ENCODE measurements at places on chromosomes 2 and 18.

GRCh38 chr2:151978709-151979108, 120.1 kb downstream of the CACNB4 start:
- no peak for DNase-seq

DNA sequence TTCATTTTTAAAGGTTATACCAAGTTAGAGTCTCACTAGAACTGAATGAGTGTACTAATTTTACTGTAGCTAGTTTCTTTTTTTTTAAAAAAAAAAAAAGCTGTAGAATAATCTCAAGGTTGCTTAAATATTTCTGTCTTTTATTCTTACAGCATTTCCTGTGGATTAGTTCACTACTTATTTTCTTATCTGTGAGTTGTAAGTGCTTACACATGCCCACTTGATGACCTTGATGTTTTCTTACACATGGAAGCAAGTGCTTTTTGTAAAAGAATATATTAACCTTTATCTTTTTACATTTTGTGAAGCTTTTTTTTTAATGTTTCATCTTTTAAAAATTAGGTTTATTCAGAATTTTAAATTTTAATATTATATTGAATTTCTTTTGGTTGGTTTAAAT, 57.8 kb downstream of the MSH2 start:
- DNase-seq: no peak

- no peak for DNase-seq
Measured at GRCh38 chr2:24104906-24105305, 18.2 kb downstream of the PFN4 start.

DNA sequence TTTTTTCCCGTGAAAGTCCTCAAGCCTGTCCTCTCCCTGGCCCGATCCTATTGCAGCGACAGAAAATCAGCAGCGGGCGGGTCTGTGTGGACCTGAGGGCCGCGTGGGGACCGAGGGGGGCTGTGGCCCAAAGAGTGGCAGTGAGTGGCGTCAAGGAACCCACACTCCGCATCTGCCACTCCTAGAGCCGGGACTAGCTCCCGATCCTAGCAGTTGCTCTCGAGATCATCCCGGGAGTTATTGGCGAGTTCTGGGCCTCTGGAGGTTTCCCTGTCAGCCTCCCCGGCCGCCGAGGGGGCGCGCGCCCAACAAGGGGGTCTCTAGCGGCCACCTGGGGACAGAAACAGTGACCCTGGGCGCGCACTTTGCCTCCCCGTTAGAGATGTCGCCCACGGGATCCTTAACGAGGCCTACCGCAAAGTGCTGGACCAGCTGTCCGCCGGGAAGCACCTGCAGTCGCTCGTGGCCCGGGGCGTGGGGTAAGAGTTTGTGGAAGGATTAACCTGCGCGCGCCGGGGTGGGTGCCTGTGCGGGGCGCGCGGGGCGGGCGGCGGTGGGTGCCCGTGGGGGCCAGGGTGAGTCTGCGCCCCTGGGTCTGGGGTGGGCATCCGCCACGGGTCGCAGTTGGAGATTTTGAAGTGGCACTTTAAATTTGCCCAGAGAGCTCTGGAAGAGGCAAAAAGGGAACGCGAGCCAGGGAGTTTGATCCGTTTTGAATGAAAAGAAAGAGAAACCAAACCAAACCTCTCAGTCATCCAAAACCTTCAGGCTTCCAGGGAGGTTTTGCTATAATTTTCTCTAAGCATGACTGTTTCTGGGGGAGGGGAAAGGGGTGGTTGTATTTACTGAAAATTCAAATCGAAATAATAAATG, 3.5 kb downstream of the ADCYAP1 start:
- DNase-seq: no peak

DNA sequence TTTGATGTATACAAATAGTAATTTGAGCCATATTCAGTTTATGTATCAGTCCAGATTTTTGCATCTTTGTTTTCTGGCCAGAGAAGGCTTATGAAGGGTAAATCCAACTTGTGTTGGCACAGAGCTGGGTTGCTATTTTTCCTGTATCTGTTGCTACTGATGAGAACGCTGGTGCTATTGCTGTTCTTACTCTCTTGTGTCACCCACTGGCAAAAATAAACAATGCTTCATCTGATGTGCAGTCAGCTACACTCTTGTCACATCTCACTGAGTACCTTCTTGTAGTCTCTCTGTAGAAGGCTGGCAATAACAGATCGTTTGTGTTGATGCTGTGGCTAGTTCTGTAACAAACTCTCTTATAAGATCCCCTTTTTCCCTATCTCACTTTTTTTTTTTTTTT, 323.4 kb downstream of the CDH19 start:
- no peak for DNase-seq

GRCh38 chr2:101012054-101012705, 10.1 kb downstream of the RPL31 start:
- DNase-seq: no peak

- no peak for DNase-seq
Measured at GRCh38 chr2:7448578-7449264, 531.5 kb downstream of the RNF144A start.

DNA sequence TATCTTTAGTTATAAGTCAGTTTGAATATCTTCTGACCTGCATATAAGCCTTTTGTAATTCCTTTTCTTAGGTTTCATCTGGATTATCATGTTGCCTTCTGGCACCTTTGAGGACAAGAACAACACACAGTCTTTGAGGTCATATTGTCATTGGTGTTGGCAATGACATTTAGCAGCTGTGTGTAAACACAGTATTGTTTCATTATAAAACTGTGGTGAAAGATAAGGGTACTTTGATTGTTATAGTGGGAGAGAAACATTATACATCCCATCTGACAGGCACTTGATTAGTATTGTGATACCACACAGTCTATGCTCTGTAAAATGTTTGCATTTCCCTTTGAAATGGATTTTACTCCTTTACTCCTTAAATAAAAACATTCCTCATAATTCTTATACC, 313.5 kb downstream of the RPRM start:
- DNase-seq: no peak
